ENCODE measurements at places on chromosomes 1 and 21.
A peak's percentile ranks its signal among the peaks of the same experiment; 100 is the strongest.

DNA sequence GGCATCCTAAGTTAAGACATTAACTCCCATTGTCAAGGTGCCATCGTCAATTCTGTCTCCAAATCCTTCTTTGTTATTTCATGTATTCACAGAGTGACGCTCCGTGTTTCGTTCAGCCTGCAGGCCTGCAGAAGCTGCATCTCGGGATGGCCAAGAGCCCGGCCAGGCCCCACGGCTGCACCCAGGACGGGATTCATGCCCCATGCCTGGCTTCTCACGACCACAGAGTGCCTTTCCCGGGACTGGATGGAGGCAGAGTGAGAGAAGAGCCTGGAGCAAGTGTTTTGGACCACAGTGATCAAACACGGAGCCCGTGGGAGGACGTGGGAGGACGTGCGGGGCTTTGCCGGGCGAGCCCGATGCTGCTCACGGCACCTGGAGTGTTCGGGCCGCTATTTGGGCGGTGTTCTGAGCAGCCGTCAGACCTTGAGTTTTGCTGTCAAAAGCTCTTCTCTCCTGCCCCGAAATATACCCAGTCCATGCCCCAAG, 56.8 kb downstream of the COL6A1 start:
- no peak for DNase-seq

DNA sequence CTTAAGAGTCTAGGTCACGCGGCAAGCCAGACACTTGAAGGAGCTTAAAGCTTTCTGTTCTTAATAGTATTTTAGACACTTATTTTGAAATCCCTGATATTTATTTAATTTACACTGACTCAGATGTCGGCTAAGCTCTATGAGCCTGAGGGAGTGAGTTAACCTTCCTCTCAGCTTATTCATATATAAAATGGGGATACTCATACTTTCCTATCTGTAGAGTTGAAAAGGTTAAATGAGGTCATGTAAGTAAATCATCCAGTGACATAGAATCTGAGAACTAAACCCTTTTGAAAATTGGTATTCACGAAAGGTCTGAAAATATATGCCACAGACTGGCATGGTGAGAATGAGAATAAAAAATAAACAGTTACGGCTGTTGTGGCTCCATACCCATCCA, 1.4 kb upstream of the GPR161 start:
- no peak for DNase-seq

DNA sequence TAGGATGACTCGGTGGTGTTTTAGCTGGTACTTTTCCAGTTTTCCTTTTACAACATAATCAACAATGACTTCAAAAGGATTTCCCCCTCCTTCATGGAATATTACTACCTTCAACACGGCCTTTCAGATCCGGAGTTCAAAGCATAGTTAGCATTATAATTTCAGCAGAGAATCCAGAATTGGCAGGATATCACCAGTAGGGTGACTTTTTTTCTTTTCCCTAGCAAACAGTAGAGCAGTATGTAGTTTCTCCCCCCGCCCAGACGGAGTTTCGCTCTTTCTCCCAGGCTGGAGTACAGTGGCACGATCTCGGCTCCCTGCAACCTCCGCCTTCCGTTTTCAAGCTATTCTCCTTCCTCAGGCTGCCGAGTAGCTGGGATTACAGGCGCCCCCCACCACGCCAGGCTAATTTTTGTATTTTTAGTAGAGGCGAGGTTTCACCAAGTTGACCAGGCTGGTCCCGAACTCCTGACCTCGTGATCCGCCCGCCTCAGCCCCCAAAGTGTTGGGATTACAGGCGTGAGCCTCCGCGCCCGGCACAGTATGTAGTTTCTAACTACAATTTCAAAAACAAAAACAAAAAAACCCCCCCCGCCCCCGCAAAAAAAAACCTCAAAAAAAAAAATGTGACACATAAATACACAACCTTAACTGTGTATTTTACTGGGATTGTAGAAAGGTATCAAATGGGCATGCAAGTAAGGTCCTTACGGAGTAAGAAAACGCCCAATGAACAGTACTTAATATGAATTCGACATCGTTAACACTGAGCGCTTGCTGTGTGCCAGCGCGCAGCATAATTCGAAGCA, 1.5 kb upstream of the COX20 start:
- DNase-seq = peak; percentile 46

GRCh38 chr21:33396436-33396835, 6.8 kb upstream of the IFNGR2 start:
- no peak for DNase-seq

DNA sequence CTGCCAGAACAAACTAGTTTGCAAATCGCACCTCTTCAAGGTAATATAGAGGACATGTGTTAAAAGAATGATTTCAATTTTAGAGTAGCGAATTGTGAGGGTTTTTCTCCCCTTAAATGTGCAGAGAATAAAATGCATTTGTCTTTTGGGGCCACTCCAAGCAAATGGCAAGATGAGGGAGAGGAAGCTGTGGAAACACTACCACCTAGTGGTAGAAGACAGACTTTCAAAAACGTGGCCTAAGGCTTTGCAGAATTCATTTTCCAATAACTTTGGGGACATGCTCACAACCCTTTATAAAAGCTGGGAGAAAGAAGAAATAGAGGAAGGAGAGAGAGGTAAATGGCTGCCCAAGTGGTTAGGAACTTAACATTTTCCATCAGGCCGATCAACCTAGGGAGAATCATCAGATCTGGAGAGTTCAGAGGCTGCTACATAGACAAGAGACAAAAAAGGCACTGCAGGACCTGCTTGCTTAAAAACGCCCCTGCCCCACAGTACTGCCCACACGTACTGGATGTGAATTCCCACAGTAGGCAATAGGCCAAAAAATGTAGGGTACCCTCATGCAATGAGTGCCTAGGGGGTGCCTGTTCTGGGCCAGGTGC, 15.7 kb upstream of the RCAN1 start:
- DNase-seq = peak; percentile 56

DNA sequence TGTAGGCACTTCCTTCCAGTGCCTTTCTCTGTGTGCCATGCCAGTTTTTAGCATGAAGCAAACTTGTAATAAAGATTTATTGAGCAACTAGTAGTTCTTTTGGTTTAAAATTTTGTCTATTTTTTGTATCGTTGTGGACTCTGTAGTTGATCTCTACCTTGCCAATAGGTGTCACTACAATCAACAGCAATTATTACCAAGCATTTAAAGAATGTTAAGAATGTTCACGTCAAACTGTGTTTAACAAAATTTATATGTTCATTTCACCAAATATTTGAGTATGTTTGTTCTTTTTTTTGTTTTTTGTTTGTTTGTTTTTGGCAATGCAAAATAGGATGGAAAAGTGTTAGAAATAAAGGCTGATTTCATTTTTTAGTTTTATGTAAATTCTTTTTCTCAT, 208.1 kb downstream of the PATJ start:
- peak; percentile 10 for DNase-seq

DNA sequence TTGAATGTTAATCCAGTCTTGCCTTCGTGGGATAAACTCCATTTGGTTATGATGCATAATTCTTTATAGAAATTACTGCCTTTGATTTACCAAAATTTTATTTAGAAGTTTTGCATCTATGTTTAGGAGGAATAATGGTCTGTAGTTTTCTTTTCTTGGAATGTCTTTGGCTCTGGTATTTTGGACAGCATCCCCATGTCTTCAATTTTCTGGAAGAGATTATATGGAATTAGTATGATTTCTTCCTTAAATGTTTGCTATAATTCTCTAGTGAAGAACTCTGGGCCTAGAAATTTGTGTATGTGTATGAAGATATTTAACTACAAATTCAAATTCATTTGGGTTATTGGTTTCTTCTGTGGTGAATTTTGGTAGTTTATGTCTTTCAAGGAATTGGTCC, 92.7 kb downstream of the SNX7 start:
- DNase-seq = no peak

GRCh38 chr21:44819283-44820243, 1.7 kb upstream of the SUMO3 start:
- no peak for DNase-seq

DNA sequence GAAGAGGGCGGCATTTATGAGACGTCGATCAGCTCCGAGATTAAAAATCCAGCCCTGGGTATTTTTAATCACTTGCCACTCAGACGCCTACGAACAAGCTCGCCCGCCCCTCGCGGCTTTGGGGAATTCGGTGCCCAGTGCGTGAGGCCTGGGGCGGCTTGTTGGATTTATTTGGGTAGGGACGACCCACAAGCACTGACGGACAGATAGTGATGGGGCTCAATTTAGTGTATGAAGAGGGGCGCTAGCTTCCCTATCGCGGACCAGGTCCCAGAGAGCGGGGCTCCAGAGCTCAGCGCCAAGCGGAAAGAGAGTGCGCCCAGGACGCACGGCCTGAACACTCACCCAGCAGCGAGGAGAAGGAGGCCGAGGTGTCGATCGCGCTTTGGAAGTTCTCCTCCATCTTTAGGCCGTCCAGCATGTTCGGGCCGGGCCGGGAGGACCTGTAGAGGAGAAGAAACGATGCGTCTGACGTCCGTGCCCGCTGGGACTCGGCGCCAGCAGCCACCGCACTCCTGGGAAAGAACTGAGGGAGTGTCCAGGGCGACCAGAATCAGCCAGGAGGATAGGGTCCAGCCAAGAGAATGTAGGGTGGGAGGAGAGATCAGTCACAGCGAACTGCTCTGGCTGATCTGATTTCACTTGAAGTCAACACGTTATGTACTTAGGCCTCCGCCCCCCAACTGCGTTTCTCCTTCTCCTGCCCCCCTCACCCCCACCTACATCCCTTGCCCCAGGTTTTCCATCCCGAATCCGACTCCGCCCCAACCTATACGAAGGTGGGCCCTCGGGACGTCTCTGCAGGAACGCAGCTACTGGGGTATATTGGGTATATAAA, 1.2 kb downstream of the LMX1A start:
- no peak for DNase-seq

DNA sequence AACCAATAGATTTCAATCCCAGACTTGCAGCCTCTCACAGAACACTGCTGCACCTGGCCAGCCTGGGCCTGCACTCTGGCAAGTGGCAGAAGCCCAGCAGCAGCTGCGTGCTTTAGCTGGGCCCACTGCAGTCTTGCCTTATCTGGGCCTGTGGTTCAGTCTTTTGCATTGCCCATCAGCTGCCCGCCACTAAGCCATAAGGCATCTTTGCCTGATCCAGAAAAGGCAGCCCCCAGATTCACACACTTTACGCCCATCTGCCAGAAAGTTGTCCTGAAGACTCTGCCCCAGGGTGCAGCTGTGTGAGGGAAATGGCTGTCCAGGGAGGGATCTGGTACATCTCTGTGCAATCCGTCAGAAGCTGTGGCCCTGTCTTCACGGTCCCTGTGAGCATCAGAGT, 217.0 kb downstream of the DNAH14 start:
- DNase-seq = no peak

DNA sequence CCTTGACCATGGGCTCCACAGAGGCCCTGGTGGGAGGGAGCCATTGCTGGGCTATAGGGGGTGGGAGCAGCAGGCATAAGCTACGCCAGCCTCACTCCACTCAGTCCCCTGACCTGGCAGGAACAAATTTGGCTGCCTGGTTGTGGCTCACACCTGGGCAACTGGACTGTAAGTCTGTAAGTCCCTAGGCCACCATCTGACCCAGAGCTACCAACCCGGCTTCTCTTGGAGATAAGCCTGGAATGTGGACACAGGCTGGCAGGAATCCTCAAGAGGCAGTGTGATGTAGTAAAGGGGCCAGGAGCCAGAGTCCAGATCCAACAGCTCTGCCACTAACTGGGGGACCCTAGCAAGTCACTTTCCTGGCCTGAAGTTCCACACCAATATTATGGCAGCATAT, 11.4 kb downstream of the NCF2 start:
- no peak for DNase-seq

DNA sequence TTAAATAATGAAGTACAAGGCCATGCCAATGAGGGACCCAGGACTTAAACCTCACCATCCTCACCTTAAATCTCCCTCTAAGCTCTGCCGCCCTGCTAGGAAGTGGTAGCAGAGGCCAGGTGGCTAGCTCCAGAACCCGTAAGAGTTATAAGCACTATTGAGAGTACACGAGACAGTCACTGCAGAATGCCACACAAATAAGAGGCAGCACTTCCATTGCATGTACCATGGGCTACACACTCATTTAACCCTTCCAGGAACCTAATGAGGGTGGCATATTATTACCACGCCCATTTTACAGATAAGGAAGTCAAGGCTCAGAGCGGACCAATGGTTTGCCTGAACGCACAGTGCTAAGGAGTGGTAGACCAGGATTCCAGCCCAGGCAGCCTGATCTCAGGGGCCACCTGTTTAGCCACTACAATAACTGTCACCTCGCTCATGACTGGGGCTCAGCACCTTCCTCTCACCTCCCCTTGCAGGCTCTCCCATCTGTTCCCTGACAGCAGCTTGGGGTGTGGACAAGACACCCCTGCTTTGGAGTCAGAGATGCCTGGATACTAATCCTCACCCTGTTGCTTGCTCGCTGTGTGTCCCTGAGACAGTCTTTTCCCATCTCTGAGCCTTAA, 54.8 kb upstream of the ID3 start:
- DNase-seq = no peak

GRCh38 chr21:17536381-17536780, 23.5 kb downstream of the CXADR start:
- no peak for DNase-seq

DNA sequence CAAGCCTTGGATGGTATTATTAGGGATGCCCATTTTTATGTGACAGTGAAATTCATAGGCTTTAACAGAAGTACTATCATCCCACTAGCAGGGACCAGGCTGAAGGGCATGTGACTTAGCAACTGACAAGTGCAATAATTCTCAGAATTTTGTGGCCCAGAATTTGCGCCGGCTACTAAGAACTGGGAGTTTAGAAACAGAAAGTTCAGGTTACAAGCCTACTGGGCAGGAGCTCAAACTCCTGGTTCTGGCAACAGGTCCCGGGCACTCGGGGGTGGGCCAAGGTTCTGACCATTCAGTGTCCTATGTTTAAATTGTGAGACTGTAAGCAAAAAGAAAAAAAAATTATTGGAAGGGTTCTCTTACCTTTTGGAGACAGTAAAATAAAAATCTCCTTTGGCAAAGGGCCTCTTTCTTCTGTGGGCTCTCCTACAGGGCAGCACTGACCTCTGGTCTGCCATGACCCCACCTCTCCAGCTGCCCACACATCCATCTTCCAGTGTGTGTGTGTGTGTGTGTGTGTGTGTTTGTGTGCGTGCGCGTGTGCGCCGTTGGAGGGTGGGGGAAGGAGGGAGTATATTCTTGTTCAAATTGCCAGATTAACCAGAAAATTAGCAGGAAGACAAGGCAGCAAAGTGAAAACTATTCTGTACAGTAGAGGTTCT, 26.1 kb downstream of the IRF2BP2 start:
- no peak for DNase-seq

GRCh38 chr1:84711121-84711520, 20.9 kb upstream of the SSX2IP start:
- DNase-seq = no peak

- no peak for DNase-seq
These were observed 14.5 kb upstream of the CDCA8 start for GRCh38 chr1:37677808-37678207.

- no peak for DNase-seq
These were observed 35.9 kb downstream of the HEATR1 start for GRCh38 chr1:236568285-236568894.

GRCh38 chr1:184366997-184367396, 19.8 kb upstream of the C1orf21 start:
- no peak for DNase-seq

DNA sequence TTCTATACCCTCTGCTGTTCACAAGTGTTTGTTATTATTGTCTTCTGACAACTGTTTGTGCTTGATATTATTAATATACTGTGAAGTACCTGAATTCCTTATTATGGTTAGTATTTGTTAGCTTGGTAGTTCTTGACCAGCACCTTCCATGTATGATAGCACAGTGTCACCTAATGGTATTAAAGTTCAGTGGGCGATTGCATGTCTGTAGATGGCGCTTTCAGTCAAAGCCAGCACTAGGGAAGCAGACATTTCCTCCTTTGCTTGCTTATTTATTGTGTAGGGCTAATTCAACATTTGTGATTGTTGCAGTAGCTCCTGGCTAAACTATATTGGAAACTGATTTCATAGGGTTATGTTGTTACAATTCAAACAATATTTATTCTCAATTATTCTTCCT, 218.0 kb downstream of the ZP4 start:
- DNase-seq = no peak

All from GM13977 (cell line).